ENCODE measurements at places on chromosomes 6 and 20.

- no peak for DNase-seq
These were observed 238.9 kb downstream of the ERMARD start for GRCh38 chr6:169990095-169991030.

DNA sequence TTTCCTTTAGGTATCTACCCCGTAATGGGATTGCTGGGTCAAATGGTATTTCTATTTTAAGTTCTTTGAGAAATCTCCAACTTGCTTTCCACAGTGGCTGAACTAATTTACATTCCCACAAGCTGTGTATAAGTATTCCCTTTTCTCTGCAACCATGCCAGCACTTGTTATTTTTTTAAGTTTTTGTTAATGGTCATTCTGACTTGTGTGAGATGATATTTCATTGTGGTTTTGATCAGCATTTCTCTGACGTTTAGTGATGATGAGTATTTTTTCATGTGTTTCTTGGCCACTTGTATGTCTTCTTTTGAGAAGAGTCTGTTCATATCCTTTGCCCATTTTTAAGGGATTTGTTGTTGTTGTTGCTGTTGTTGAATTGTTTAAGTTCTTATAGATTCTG lies 871.1 kb downstream of the KIF16B start:
- DNase-seq: no peak

GRCh38 chr20:34104059-34104458 lies 8.0 kb downstream of the EIF2S2 start:
- no peak for DNase-seq

DNA sequence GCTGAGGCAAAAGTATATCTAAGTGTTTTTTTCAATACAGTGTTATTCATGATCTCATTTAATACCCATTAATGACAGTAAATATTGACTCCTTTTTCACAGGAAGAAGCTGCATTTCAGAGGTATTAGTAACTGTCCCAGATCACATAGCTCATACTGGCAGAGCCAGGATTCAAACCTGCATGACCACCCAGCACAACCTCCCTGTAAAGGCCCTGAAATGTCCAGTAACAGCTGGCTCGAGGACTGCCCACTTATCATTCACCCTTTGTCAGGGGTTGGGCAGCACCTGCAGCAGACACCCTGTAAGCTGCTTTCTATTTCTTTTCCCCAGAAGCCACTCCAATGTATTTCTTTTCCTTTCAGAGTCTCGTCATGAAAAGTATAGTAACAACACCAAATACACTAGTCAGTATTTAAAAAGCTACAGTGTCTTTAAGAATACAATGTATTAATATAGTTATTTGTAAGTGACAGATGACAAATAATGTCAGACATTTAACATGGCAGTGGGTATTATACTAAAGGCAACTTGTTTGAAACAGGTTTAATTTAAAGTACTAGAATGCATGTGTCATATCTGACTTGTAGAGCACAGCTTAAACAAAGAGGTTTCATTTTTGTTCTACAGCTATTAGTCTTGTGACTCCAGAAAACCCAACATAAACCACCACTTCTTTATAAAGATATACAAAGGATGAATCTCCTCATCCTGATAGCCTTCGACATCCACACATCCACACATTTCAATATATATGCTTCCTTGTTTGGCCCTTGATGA lies 841.6 kb upstream of the GJE1 start:
- no peak for DNase-seq

GRCh38 chr6:63496361-63496804 lies 75.9 kb upstream of the LOC128125822 start:
- DNase-seq: no peak

DNA sequence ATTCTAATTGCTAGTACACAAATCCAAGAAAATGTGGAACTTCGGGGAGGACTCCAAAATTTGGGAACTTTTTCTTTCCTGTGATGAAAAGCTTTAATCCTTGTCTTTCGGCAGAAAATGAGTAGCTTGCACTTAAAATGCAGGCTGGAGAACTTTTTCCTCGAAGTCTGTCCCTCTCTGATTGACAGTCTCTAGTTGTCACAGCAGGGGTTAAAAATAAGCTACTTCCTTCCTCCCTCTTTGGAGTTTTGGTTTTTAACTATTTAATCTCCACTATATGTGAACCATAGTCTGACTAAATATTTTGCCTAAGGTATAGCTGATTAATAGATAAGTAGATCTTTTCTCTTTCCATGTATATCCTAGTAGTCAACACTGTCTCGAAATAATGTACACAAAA lies 66.8 kb upstream of the MBOAT1 start:
- DNase-seq: no peak

GRCh38 chr6:5004373-5005037 lies 668 bp upstream of the RPP40 start:
- DNase-seq: no peak

DNA sequence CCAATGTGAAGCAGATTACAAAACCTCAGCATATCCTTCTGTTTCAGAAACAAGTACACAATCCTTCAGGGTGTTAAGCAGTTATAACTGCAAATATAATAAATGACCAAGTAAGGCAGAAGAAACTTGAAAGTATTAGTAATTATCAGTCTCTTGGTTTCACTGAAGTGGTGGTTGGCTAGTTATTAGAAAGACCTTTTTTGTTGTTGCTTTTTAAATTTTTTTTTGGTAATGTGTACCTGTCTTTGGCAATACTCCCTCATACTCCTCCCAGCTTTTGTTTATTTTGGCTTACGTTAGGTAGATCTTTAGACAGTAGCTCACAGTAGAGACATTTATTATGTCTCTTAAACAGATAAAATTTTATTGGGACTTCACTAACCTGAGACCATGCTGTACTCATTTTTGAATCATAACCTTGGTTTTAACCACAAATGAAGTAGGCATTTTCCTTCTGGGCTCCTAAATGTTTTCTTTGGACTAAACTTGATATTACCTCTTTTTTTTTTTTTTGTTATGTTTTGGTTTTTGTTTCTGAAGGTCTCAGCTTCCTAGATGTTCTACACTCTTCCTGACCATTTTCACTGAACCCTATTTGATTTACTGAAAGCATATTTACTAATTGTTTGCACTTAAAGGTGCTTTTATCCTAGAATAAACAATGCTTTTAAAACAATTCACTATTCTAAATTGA lies 6.4 kb downstream of the CD2AP start:
- peak; percentile 79 for DNase-seq

GRCh38 chr6:157569543-157569942 lies 188.6 kb downstream of the ZDHHC14 start:
- DNase-seq: no peak
